ENCODE measurements at places on chromosomes 3 and 15.

- DNase-seq: peak; percentile 6
These were observed 113.0 kb downstream of the TAFA4 start for GRCh38 chr3:68819361-68819760.

- no peak for DNase-seq
These were observed 27.6 kb downstream of the SLC28A1 start for GRCh38 chr15:84911879-84912660.

DNA sequence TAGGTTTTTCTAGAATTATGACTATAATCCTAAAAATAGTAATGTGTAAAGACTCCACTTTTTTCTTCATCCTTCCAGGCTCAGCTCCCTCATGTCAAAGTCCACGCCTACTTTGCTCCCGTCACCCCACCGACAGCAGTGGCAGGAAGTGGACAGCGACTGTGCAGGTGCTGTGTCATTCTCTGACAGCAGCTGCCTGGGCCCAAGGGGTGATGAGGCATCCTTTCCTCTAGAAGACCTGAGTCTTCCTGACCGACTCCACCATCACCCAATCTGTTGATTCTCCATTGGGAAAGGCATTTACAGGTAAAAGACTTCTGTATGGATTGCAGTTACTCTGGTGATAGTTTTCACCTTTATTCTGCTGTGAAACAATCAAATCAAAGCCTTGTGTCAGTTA is 54.8 kb downstream of the UBP1 start:
- DNase-seq: peak; percentile 82

DNA sequence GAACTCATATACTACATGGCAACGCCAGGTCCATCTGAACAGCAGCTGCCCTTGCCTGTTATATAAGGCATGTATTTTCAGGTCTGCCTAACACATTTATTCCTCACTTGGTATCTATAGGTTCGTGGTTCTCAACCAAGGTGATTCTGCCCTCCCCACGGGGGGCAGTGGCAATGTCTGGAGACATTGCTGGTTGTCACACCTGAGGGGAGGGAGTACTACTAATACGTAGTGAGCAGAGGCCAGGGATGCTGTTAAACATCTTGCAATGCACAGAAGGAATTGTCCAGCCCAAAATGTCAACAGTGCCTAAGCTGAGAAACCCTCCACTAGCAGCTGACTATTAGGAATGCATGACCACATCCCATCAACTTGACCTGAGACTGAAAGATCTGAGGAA is 32.6 kb downstream of the ADAMTS9 start:
- no peak for DNase-seq

DNA sequence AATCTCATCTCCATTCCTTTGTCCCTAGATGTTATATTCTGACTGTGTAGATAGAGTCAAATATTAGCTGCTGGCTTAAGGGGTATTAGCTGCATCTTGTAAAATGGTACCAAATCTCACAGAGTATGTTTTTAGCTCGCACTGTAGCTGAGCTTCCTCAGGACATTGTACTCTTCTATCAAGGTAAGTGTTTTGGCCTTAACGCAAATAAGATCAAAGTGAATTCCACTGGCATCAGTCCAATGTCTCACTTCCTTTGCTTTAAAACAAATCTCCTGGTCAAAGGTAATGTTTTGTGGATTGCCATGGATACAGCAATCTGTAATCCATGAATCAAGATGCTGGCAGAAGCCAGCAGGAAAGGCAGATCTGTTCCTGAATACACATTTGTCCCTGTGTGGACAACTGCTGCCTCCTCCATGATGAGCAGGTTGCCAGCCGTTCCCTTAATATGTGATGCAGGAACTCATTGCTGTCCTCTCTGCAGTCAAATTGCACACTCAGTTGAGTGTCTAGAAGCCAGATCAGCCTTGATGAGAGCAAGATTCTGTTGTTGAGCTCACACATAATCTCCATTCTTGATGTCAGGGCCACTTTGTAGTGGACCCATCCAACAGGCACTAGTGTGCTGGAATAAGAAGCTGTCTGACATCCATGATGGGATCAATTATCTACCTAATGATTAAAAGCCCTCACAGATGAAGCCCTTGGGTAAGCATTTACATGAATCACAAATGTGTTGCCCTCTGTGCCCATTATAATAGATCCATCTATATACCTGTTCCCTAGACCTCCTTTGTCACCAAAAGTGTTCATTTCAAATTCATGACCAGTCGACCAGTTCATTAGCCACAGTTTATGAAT is 96.6 kb upstream of the AGTR1 start:
- DNase-seq: no peak

GRCh38 chr15:46177219-46177618 is 542.4 kb downstream of the SQOR start:
- DNase-seq: no peak

DNA sequence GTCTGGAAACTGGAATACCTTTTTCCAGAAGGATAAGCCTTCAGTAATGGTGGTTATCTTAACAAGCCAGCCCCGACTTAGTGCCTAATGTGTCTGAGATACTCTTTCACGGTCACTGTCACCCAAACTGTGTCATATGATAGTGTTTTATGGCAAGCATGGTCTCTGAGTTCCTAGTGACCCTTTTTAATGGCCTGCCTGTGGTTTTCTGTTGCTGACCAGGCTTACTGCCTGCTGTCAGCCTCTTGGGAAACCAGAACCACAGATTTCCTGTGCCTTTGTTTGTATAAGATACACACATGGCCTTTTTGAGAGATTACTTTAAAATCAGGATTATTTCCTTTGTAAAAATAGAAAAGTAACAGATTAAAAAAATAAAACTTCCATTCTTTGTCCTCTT is 22.4 kb downstream of the HPS3 start:
- no peak for DNase-seq

DNA sequence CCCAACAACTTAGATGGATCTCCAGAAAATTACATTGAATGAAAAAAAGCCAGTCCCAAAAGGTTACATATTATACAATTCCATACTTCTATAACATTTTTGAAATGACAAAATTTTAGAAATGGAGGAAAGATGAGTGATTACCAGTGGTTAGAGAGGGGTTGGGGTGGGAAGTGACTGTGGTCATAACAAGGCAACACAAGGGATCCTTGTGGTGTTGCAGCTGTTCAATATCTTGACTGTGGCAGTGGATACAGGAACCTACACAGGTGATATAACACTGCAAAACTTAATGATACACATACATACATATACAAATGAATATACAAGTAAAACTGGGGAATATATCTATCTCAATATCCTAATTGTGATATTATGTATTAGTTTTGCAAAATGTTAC is 9.6 kb downstream of the GOLGB1 start:
- DNase-seq: peak; percentile 7

GRCh38 chr3:34279901-34280300 is 481.5 kb downstream of the PDCD6IP start:
- no peak for DNase-seq

DNA sequence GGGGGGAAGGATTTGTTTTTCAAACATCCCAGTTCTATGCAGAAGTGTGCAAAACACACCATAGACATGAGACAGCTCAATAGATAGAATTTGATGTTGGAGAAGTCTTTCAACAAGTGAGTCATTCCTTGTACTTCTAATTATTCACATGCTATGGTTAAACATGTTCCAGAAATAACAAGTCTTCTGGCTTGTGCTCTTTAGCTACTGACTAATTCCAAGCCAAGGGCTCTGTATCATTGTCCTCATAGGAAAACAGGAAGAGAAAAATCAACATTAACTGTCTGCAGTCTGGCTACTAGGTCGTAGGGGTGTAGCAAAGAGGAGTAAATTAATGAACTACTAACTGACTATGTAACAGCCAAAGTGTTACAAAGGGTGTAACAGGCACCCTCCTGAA is 25.8 kb downstream of the LDHAL6B start:
- DNase-seq: no peak

- no peak for DNase-seq
These were observed 76.2 kb downstream of the COL8A1 start for GRCh38 chr3:99714575-99714974.

DNA sequence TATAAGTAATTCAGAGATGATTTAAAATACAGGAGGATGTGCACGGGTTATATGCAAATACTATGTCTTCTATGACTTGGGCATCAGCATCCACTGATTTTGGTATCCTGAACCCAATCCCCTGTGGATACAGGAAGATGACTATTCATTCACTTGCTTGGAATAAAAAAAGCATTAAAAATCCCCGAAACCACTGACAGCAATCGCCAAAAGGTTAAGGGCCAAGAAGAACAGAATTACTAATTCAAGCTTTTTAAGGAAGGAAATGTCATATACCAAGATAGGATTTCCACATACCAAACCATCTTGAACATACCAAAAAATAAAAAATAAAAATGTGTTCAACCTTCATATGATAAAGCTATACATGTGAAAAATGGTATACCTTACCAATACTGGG is 93.7 kb downstream of the DLG1 start:
- no peak for DNase-seq

DNA sequence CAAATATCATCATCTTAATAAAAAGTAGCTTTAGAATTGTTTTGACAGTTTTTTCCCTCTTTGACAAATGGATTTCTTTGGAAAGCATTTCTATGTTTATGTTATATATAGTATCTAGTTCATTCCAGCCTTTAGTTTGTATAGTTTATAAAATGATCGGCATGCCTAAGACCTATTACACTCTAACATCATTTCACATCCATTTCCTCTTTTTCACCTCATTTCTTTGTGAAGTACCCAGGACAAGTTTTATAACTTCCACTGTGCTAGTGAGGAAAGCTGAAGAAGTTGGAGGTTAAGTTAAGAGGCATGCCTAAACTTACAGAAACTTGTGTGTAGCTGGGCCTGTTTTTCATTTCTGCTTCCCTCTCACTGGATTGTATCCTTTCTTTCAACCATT is 178.4 kb downstream of the TP63 start:
- no peak for DNase-seq

DNA sequence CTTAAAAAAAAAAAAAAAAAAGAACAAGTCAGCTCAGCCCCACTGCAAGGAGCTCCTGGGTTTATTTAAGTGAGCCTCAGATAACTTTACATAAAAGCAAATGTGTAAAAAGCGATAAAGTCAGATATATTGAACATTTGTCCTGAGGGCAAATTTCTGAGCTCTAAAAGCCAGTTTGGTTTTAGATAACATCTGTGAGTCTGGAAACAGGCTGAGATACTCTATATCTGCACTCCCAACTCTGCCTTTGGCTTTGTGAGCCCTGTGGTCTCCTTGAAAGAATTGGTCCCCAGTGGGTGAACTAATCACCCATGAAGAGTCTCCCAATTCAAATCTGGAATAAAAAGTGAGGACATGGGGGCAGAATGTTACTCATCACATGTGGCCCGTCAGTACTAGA is 104.6 kb downstream of the APBA2 start:
- no peak for DNase-seq

- no peak for DNase-seq
These were observed 11.8 kb downstream of the CAPN3 start for GRCh38 chr15:42371096-42371495.

GRCh38 chr3:48661501-48662144 is 1.1 kb downstream of the CELSR3 start:
- DNase-seq: peak; percentile 64

GRCh38 chr3:95343228-95343627 is 1280.4 kb downstream of the NSUN3 start:
- no peak for DNase-seq

GRCh38 chr3:132615881-132616280 is 18.8 kb downstream of the ACKR4 start:
- no peak for DNase-seq

DNA sequence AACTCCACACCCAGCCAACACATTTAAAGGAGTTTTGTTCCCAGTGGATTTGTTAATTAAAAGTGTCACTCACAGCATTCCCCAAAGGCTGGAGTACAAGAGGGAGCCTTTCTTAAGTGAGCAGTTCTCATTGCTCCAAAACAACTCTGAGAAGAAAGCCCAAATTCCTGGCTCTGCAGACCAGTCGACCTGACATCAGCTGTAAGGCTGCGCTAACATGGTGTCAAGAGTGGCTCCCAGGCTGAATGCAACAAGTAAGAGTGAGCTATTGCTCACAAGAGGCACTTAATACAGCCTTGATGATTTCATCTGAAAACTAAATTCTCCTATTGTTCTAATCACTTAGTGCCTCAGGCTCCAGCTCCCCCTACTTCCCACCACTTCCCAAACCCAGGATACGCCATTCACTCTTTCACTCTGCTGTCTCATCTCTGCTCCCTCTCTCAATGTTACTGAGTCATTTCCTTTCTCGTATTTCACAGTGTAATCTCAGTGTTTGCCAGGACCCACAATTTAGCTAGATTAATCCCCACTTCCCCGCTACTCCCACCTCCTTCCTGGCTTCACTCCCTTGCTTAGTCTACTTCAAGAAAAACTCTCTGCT is 81.8 kb downstream of the WWTR1 start:
- DNase-seq: peak; percentile 61

- DNase-seq: no peak
These were observed 17.0 kb upstream of the OR5K1 start for GRCh38 chr3:98445949-98446406.

GRCh38 chr15:69377216-69377970 is 36.8 kb upstream of the KIF23 start:
- no peak for DNase-seq

GRCh38 chr3:149179220-149179619 is 42.4 kb downstream of the CP start:
- no peak for DNase-seq

GRCh38 chr15:93171476-93171875 is 82.5 kb upstream of the RGMA start:
- no peak for DNase-seq

DNA sequence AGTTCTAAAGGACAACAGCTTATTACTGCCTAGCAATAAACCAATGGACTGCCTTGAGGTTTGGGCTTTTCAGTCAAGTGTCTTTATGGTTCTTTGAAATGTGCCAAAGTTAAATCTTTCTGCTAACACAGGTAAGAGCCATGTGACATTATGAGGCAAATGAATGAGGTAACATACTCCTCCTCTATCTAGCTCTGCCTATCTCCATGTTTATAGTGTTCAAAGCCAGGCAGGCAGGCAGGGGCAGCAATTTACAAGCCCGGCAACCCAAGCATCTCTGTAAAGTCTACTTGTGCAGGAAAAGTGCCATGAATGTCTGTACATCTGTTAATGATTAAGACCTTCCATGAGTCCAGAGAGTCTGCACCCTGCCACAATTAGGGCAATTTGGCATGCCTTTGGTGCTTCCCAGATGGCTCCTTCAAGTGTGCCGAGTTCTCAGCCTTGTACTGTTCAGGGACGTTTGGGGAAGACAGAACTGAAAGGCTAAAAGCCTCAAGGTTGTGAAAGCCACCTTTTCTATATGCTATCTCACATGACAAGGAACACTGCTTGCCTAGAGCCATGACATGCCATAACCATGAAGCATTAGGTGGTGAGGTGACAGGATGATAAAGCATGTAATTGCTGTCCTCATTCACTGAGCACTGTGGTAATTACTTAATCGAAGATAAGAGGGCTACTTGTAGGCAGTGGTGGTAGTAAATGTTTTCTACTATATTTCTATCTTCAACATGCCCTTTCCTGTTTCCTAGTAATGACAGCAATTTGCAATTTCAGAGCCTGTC is 41.4 kb upstream of the EIF1B start:
- DNase-seq: no peak

GRCh38 chr15:32826685-32827084 is 108.9 kb downstream of the GREM1 start:
- DNase-seq: no peak

- no peak for DNase-seq
These were observed 246.9 kb downstream of the CGGBP1 start for GRCh38 chr3:87811953-87812352.
